ENCODE measurements at places on chromosomes 6 and 20.

- no peak for DNase-seq
These were observed 55.4 kb downstream of the IPCEF1 start for GRCh38 chr6:154301086-154301625.

- no peak for DNase-seq
These were observed 92.9 kb upstream of the ENPP5 start for GRCh38 chr6:46263707-46264086.

- DNase-seq: no peak
These were observed 47.6 kb downstream of the EZR start for GRCh38 chr6:158771399-158772152.

DNA sequence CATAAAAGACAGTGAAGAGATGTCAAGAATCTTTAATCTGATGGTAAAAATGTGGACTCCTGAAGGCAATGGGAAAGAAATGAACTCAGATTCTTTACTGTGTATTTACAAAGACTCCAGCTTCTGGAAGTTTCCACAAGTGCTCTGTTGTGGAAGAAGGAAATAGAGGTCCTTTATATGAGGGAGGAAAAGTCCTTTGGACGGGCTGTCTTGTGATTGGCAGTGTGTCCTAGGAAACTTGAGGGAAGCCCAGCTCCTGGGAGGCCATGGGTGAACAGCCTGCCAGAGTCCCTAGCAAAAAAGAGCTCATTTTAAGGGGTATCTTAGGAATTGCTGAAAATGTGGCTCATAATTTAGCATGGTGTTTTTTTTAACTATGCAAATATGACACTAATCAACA, 92.0 kb downstream of the RNASET2 start:
- DNase-seq: no peak

DNA sequence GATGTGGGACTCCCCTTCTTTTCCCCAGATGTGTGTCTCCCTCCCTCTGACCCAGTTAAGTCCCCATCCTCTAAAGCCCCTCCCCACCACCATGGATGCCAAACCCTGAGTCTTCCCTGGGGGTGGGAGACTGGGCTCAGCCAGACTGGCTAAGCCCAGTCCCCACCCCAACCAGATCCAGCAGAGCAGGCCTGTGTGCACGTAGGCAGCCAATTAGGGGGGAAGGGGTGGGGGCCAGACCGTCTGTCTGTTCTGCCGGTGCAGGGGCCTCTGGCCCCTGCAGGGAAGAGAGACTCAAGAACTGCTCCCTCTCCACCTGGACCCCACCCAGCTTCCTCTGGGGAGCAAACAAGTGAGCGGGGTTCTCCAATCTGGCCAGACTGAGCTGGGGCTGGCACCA, 605 bp downstream of the COX4I2 start:
- DNase-seq: no peak

DNA sequence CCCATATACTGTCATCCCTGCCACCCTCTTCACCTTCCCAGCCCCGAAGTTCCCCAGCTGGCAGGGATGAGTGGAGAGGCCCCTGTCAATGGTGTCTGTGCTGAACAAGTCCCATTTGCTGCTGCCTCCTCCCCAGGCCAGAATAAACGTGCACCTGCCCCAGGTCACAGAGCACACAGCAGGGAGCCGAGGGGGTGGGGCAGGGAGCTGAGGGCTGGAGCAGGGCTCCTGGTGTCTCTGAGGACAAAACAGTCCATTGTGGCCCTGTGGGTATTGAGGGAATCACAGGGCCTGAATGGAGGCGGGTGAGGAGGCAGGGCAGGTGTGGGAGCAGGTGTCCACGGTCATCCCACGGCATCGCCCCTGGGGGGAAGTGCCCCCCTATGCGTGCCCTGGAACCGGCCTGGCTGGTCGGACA, 55.8 kb downstream of the SNAI1 start:
- no peak for DNase-seq

DNA sequence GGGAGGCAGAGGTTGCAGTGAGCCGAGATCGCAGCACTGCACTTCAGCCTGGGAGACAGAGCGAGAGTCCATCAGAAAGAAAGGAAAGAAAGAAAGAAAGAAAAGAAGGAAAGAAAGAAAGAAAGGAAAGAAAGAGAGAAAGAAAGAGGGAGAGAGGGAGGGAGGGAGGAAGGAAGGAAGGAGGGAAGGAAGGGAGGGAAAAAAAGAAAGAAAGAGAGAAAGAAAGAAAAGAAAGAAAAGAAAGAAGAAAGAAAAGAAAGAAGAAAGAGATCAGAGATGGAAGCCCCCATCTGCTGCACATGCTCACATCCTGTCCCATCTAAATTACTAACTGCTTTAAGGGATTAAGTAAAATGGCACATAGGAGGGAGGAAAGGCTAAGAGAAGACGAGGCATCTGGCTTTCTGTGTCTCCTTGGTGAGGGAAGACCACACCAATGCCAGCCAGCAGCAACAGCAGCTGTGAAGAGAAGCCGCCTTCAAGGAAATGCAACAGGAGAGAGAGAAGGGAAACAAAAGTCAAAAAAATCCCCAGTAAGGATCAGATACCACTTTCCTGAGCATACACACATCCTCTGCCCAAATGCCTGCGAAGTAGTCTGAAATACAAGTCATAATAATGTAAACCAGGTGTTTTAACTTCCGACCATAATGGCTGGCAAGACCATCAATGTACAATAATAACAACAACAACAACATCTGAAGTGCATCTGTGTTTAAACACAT, 300.2 kb upstream of the JARID2 start:
- DNase-seq: no peak

GRCh38 chr20:52596256-52596655, 375.9 kb upstream of the TSHZ2 start:
- DNase-seq: no peak

GRCh38 chr20:4633379-4633778, 88.3 kb upstream of the PRND start:
- DNase-seq: no peak

GRCh38 chr20:17606001-17606400, 36.1 kb downstream of the DSTN start:
- DNase-seq: no peak

DNA sequence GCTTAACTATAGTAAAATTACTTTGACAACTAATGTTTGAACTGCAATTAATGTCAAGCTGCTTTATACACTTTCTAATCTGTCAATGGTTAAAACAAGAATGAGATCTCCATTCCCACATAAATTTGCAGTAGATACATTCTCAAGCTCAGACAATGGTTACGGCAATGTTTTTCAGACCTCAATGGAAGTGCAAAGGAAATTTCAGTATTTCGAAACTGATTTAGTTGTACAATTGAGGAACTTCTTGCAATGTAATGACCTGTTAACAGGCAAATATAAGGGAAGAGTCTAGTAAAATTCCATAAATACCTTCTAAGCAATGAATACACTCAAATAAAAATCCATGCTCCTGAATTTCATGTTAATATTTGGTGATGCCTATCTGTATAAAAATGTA, 94.7 kb downstream of the ADTRP start:
- DNase-seq: no peak

DNA sequence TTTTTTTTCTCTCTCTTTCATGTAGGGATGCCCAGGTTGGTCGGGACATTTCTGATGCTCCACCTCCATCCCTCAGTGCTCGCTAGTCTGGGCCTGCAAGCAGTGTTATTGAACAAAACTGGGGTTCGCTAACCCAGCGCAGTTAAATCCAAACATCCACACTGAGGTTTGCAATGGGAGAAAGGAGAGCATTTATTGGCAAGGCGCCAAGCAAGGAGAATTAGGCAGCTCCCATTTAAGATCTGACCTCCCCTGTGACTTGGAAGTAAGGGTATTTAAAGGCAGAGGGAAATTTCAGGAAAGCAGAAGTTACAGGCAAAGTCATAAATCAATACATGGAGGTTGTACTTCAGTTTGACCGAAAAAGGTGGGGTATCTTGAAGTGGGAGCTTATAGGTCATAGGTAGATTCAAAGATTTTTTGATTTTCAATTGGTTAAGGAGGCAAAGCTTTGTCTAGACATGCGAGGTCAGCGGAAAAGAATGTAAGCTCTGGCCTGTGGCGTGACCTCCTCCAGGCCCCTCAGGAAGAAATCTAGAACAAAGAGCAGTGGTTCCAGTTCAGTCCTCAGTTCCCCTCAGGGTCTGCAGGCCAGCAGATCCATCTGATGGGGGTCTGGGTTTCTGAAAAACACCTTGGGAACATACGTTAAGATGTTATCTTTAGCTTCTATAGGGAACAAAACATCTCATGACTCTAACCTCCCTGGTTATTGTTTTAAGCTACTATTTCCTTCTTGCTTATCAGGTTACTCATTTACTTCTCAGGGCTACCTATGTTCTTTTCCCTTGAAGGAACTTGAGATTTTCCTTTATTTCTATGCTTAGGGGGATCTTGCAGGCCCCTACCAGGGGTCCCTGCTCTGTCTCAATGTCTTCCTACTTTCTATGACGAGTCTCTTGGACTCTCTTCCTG, 66.0 kb upstream of the KIF16B start:
- DNase-seq: no peak

DNA sequence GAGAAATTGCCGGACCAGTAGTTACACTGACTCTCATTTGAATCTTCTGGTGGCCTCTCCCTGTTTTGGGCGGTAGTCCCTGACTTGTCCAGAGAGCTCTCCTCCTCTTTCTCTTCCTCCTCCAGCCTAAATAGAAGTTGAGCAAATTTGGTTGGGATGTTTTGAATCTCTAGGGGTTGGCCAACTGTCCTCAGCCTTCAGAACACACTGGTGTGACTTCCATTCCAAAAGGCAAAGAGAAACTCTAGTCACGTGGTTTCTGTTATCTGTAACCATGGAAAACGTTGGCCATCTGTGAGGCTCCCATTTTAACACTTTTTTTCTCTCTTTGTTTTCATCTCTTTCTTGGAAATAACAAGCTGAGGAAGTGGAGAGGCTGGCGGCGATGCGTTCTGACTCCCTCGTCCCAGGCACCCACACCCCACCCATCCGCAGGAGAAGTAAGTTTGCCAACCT, 275.3 kb downstream of the TBC1D7 start:
- DNase-seq: no peak

DNA sequence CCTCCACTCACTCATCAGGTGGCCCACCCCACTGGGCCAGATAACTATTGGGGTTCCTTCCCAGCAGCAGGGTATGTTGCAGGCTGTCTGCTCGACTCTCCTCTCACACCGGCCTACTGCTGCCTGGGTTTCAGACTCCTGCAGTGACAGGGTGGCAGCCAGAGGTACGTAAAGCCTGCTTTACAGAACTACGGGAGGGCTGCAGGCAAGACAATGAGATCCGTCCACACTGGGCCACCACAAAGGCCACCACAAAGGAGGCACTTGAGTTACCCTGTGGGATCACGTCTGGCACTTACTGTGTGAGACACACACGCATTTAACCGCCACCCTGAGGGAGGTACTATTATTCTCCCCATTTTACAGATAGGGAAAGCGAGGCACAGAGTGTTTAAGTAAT, 78.5 kb downstream of the NFATC2 start:
- no peak for DNase-seq

DNA sequence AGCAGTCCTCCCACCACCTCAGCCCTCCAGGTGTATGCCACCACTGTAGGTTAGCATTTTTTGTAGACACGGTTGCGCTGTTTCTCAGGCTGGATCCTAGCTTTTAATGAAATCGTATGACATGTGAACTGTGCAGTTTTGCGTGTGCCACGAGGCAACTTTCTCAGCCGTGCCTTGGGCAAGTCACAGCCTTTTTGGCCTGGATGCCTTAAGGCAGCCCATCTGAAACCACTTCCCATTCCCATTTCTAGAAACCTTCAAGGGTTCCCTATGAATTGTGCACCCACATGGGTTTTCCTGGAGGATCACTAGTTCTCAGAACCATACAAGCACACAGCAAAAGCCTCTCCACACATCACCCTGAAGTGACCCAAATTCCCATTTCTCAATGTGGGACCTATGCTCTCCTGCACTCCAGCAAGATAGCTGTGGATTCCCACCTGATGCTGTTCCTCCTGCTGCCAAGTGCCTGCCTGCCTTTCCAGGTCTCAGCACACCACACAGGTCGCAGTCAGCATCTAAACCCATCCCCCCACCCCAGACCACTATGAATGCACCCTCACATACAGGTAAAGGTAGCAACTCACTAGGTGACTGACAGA, 28.9 kb downstream of the SNX5 start:
- no peak for DNase-seq

GRCh38 chr20:48847498-48848205, 19.9 kb upstream of the PREX1 start:
- DNase-seq: no peak

- DNase-seq: no peak
These were observed 712.9 kb upstream of the MAP3K7 start for GRCh38 chr6:91299544-91300491.

DNA sequence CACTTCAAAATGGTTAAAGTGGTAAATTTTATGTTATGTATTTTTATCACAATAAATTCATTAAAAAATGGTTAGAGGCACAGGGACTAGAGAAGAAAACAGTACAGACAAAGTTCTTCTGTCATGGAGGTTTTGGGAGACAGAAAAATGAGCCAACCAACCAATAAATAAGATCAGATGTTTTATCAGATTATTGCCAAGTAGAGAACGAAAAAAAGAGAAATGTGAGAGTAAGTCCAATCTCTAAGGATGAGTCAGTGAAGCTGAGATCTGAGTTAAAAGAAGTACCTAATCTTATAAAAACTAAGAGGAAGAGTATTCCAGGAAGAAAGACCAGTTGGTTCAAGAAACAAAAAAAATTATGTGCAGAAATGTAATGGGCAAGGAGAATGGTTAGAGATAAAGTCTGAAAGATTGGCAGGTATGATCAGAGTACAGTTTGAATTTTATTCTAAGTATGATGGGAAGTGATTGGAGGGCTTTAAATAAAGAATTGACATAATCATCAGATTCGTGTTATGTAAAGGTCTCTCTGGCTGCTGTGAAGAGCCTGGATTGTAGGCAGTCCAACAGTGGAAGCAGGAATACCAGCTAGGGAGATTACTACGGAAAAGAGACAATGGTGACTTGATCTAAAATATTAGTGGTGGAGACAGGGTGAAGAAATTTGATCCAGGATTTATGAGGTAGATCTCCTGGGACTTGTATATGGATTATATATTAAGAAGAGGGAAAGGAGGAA, 79.6 kb downstream of the RCAN2 start:
- no peak for DNase-seq

- DNase-seq: no peak
These were observed 48.8 kb downstream of the NOX3 start for GRCh38 chr6:155406801-155407200.

DNA sequence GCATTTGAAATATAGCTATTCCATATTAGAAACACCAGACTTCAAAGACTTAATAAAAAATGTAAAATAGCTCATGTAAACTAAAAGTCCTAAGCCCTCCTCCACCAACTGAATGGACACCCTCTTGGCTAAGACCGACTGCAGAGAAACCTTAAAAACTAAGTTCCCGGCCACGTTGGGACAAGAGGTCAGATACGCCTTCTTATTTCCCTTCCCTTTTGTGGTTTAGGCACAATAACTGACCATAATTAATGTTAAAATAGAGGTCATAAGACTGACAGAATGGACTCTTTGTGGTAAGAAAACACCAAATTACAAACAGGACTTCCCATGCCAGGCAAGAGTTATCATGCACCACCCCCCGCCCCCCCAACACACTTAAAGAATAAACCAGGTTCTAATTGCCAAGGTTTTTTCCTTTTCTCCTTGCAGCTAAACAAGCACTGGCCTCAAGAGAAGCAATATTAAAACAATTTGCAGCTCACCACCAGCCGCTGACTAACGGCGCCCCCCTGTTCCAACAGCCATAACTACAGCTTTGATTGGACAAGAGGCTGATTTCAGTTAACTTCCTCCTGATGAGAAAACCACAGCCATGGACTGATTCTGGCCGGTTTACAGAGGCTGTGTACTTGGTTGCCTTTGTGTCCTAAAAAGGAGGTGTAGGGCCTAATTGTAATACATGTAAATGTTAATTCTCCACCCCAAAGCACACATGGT, 10.7 kb upstream of the LAMP5 start:
- no peak for DNase-seq
